Thyroid gland (tissue), 4 donors: ENCODE measurements at places on chromosomes 3 and 15. TPM values are rescaled to one million over a fixed set of nuclear protein-coding genes. Genes with fewer than 3 reads are reported as not detected.

- no peak overlapping the region for H3K27ac ChIP-seq
- no peaks in the 10 kb centered on the region for H3K36me3 ChIP-seq
- H3K4me3 ChIP-seq, result no peak overlapping the region
- DNase-seq, result no peak
- H3K4me1 ChIP-seq, result peaks cover 6% of the 10 kb centered on the region
Observed at GRCh38 chr15:101451266-101451799, 38.2 kb downstream of the PCSK6 start.

- DNase-seq, result no peak
- no peak overlapping the region for H3K27ac ChIP-seq
- H3K4me3 ChIP-seq, result no peak overlapping the region
Observed at GRCh38 chr3:61687206-61687605, 125.8 kb downstream of the PTPRG start.

DNA sequence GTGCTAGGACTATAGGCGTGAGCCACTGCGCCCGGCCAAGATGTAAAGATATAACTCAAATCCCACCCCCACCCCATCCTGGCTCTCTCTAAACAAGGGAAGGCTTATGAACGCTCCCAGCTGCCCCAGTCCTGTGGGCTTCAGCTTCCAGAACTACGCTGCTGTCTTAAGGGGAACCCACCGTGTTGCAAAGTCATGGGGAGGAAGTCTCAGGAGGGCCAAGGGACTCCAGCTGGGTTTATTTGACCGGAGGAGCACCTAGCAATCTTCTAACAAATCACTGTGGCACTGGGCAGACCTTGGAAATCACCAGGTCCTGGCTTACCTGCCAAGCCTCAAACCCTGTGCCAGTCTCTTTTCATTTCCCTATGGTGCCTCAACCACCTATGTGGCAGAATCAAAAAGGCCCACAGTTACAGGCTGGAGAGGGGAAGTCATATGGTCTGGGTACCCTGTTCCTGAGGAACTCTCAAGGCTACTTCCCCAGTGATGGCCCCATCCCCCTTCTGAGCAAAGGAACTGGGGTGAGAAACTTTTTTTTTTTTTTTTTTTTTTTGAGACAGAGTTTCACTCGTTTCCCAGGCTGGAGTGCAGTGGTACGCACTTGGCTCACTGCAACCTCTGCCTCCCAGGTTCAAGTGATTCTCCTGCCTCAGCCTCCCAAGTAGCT lies 83.4 kb downstream of the RBPMS2 start:
- peaks cover 21% of the 10 kb centered on the region for H3K4me1 ChIP-seq
- H3K27ac ChIP-seq, result peak overlapping the region; percentile 43
- H3K27me3 ChIP-seq, result no peaks in the 10 kb centered on the region
- peaks cover 34% of the 10 kb centered on the region for H3K36me3 ChIP-seq
- no peak for DNase-seq

DNA sequence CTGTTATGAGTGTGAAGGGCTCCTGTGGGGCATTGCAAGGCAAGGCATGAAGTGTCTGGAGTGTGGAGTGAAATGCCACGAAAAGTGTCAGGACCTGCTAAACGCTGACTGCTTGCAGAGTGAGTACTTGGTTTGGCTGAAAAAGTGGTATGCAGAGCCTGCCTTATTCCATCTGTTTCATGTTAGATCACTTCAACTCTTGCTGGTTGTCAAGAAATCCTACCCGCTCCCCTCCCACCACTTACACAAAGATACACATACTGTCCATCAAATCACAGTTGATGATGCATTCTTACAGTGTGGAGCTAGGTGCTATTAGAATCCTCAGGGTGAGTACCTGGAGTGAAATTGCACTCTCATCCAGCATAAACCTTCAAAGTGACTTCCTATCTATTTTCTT lies 272.1 kb downstream of the UNC13C start:
- no peak for DNase-seq
- H3K36me3 ChIP-seq, result no peaks in the 10 kb centered on the region
- no peaks in the 10 kb centered on the region for H3K4me1 ChIP-seq
- no peaks in the 10 kb centered on the region for H3K27me3 ChIP-seq
- no peak overlapping the region for H3K27ac ChIP-seq

DNA sequence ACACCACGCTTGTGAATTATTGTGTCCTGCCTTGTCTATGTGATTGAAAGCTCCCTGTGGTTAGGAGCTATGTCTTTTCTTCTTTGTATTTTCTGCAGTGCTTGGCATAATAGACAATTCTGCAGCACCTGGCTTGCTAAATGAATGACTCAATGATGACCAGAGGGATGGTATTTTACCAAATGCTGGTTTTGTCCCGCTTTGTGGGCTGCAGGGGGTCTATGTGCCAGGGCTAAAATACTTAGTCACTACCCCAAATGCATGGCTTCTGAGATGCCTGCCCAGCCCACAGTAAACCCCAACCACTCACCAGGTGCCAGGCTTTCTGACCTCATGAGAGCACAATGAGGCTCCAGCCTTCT lies 50.9 kb downstream of the BOC start:
- no peak for DNase-seq
- H3K27ac ChIP-seq, result peak overlapping the region; percentile 81
- H3K4me1 ChIP-seq, result peaks cover 58% of the 10 kb centered on the region
- H3K27me3 ChIP-seq, result no peaks in the 10 kb centered on the region
- no peak overlapping the region for H3K4me3 ChIP-seq

DNA sequence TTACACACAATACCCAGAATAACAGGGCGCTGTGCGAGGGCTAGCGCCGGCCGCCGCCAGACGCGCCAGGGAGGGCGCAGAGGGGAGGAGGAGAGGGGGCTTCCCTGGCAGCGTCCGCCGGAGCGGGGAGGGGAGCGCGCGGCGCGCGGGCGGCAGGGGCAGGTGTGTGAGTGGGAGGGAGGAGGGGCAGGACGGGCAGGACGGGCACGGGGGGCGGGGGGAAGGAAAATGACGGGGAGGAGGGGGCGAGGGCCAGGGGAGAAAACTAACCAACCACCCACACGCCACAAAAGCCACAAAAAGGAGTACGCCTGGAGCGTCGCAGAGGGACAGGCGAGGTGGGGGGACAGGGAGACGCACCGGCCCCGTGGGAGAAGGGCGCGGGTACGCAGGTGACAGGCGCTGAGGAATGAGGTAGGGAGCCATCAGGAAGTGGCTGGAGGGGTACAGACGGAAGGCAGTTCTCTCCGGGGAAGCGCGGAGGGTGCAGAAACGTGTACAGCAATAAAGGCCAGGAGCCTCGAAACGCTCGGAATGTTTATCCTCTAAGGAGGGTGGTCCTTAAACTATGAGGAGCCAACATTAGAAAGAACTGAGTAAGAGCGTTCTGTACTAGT lies 610 bp upstream of the SATB1 start:
- DNase-seq, result peak; percentile 85
- H3K36me3 ChIP-seq, result no peaks in the 10 kb centered on the region
- peak overlapping the region; percentile 88 for H3K4me3 ChIP-seq

DNA sequence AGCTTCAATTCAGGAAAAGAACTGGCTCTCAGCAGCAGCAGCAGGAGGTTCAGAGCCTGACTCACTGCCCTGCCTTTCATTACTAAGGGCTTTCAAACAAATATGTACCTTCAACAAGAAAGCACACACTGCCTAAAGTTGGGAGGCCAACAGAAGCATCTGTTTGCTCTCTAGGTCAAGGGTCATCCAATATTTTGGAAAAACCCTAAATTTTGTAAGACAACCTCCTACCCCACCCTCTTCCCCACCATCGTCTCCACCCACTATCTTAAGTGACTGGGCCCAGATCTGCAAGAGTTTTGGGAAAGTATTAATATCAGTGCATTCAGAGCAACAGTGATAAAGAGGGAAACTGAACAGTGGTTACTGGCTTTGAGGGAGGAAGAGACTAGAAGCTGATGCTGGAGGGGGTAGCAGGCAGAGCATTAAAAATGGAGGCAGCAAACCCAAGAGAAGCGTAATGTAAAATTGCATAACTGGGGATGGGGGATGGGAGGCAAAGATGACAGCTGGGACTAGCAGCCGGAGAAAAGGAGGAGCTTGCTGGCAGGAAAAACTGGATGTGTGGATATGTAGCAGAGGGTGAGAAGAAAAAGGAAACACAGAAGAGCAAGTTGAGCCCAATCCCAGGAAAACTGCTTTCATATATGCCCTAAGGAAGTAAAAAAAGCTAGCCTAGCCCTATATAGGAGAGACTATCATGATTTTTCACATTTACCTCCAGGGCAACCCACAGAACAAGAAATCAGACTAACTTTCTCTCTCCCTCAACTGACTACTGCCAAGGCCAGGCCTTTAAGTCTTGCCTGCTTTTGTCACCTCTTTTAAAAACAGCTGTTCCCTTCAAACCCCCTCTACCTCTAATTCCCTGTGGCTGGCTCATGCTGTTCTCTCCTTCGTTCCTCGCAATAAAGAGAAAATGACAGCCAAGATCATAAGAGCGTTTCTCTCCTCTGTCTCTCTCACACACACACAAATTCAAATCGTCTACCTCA lies 31.4 kb downstream of the NPTN start:
- H3K27me3 ChIP-seq, result no peaks in the 10 kb centered on the region
- no peak for DNase-seq
- peaks cover 70% of the 10 kb centered on the region for H3K4me1 ChIP-seq
- H3K27ac ChIP-seq, result no peak overlapping the region
- no peaks in the 10 kb centered on the region for H3K36me3 ChIP-seq

GRCh38 chr15:59282515-59283337 lies 76.1 kb downstream of the LDHAL6B start:
- H3K27ac ChIP-seq, result no peak overlapping the region
- peak; percentile 21 for DNase-seq
- H3K4me1 ChIP-seq, result peaks cover 6% of the 10 kb centered on the region
- H3K27me3 ChIP-seq, result no peaks in the 10 kb centered on the region

GRCh38 chr15:37009288-37009687 lies 91.1 kb downstream of the MEIS2 start:
- DNase-seq, result no peak
- H3K4me1 ChIP-seq, result no peaks in the 10 kb centered on the region

- no peak overlapping the region for H3K4me3 ChIP-seq
- no peaks in the 10 kb centered on the region for H3K36me3 ChIP-seq
- H3K27me3 ChIP-seq, result no peaks in the 10 kb centered on the region
- H3K27ac ChIP-seq, result no peak overlapping the region
- H3K4me1 ChIP-seq, result no peaks in the 10 kb centered on the region
Observed at GRCh38 chr3:110575702-110576101, 495.9 kb upstream of the NECTIN3 start.

DNA sequence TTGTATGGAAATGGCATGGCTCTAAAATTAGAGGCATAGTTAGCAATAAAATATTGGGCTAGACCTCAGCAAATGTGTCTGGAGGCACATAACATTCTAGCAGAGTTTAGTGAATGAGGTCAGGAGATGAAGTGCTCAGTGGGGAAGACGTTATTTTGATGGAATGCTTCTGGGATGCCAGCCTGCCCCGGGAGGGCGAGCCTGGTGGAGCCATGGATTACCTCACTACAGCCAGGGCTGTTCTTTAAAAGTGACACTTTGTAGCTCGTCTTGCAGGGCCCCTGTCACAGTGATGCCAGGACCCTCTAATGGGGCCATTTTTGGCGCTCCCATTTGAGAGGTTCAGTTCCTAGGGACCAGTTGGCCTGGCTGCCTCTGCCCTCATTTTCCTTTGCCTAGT lies 48.5 kb downstream of the PXYLP1 start:
- H3K36me3 ChIP-seq, result no peaks in the 10 kb centered on the region
- H3K27me3 ChIP-seq, result no peaks in the 10 kb centered on the region
- H3K4me3 ChIP-seq, result no peak overlapping the region
- no peak overlapping the region for H3K27ac ChIP-seq
- DNase-seq, result no peak

- H3K4me1 ChIP-seq, result no peaks in the 10 kb centered on the region
- no peak for DNase-seq
- H3K36me3 ChIP-seq, result peaks cover 19% of the 10 kb centered on the region
- H3K27ac ChIP-seq, result no peak overlapping the region
- no peaks in the 10 kb centered on the region for H3K27me3 ChIP-seq
- H3K4me3 ChIP-seq, result no peak overlapping the region
Observed at GRCh38 chr3:120332646-120333045, 16.5 kb downstream of the LRRC58 start.

DNA sequence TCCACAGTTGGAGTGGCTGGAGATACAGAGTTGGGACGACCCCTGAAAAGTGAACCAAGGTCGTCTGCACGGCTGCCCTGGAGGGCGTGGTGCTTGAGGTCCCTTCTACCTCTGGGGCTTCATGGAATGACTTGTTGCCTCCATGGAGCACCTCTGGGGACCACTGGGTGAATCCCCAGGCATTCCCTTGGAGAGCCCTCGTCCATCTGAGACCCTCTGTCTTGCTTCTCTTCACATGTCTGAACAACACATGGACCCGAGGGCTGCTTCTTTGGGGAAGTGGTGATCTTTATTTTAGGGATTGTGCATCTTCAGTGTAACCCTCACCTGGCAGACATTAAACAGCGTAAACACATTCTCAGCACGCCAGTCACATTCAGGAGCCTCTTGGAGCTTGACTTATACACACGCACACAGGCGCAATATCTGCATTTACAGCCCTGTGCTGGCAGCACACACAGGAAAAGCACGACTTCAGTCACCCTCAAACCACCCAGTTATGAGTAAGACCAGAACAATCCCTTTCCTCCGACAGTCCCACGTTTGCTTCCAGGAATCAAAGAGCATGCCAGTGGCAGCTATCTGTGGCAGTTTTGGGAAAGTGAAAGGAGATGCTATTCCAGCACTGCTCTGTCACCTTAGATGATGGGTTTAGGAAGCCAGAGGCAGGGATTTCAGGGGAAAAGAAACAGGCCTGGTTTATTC lies 12.6 kb downstream of the FAM107A start:
- peaks cover 16% of the 10 kb centered on the region for H3K4me1 ChIP-seq
- H3K36me3 ChIP-seq, result peaks cover 17% of the 10 kb centered on the region
- DNase-seq, result no peak
- no peak overlapping the region for H3K4me3 ChIP-seq

- H3K27me3 ChIP-seq, result no peaks in the 10 kb centered on the region
- no peak overlapping the region for H3K27ac ChIP-seq
- H3K4me3 ChIP-seq, result no peak overlapping the region
- no peaks in the 10 kb centered on the region for H3K4me1 ChIP-seq
- no peak for DNase-seq
Observed at GRCh38 chr3:99413504-99413903, 224.9 kb upstream of the COL8A1 start.

DNA sequence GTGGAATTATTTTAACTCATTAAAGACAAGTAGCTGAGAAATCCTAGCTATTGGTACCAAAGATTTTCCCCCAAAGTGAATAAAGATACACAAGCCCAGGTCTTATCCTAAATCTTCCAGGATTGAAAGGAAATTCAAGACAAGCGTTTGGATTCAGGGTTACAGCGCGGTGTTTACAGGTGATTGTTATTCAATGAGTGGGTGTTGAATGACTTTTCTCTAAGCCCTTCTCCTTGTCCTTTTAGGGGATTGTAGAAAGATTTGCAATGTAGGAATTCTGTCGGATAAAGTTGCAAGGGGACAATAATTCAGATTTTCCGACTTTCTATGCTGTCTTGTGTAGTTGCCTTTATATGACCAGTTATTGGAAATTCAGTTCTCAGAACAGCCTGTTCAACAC lies 57.2 kb downstream of the USP13 start:
- no peak overlapping the region for H3K4me3 ChIP-seq
- H3K27ac ChIP-seq, result no peak overlapping the region
- H3K4me1 ChIP-seq, result no peaks in the 10 kb centered on the region
- DNase-seq, result no peak
- no peaks in the 10 kb centered on the region for H3K36me3 ChIP-seq

Gene SI
- total RNA-seq, result not detected

Gene ROPN1
- not detected for total RNA-seq

Gene SNTN
- not detected for total RNA-seq
